ENCODE measurements at places on chromosomes 3 and 15.

DNA sequence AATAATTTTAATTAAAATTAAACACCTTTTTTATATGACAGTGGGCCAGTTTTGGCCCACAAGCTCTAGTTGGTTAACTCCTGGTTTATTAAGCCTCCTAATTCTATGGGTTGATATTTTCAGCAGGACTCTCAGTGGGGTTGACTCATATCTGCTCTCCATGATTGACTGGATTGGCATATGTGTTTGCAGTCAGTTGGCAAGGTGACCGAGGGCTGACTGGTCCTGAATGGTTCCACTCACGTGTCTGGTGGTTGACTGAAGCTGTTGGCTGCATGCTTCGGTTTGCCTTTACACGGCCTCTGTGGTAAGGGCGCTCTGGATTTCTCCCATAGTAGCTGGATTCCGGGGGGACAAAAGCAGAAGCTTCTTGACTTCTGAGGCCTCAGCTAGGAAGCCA lies 65.3 kb upstream of the ZNF280D start:
- no peak for DNase-seq

GRCh38 chr3:60262546-60262945 lies 988.7 kb downstream of the FHIT start:
- DNase-seq, result no peak

GRCh38 chr3:181630853-181631252 lies 80.9 kb upstream of the SOX2 start:
- DNase-seq, result no peak

DNA sequence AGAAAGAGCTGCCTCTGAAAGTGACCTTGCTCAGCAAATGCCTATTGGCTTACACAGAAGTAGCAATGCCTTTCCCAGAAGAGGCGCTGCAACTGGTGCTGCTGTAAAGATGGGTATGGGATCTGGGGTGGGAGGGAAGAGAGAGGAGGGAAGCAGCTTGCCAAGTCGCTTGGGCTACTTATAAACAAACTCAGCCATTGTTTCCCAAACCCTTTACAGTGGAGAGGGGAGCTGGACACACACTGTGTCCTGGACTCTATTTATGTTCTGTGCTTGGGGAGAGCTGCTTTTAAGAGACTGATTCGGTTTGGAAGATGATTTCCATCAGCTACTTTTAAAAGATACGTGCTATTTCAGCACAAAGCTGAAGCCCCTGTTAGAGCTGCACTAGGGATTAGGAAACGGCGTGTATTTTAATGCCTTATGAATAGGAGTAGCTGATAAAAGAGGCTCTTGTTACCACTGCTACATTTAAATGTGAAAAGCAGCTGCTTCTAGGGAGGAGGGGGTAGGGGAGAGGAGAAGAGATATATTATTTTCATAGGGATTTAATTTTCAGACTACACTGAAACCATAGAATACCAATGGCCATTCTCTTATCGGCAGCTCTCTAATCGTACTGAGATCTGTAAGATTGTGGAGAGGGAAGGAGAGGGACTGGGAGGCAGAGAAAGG lies 440.6 kb downstream of the MCTP2 start:
- no peak for DNase-seq

DNA sequence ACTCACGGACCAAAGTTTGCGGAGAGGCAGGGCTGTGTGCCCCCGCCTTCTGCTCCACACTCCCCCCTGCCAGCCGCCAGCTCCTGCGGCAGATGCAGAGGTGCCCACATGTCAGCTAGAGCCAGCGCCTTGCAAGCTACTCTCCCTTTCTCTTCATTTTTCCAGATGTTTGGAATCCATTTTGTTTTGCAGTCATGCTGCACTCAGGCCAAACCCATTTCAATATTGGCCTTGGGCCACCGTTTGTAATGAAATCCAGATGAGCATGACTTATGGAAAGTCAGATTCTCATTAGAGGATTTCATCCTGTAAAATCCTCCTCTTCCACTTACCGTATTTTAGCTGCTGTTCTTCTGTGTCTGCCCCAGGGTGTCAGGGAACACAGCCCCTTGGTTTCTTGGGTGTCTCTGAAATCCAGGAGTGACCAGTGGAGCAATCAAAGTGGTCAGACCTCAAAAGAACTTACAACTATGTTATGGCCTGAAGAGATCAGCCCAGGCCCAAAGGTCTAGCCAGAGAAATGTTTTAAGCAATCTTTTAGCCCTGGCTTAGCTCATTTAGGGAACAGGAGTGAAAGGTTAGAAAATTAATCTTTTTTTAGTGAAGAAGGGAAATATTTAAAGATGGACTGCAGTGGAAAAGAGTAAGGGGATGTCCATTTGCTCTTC lies 65.8 kb downstream of the AAGAB start:
- DNase-seq, result no peak

- DNase-seq, result no peak
Observed at GRCh38 chr3:68089572-68090011, 435.2 kb upstream of the SUCLG2 start.

GRCh38 chr3:4284865-4285264 lies 18.3 kb upstream of the SETMAR start:
- no peak for DNase-seq

GRCh38 chr3:194339356-194339755 lies 11.8 kb downstream of the CPN2 start:
- no peak for DNase-seq

DNA sequence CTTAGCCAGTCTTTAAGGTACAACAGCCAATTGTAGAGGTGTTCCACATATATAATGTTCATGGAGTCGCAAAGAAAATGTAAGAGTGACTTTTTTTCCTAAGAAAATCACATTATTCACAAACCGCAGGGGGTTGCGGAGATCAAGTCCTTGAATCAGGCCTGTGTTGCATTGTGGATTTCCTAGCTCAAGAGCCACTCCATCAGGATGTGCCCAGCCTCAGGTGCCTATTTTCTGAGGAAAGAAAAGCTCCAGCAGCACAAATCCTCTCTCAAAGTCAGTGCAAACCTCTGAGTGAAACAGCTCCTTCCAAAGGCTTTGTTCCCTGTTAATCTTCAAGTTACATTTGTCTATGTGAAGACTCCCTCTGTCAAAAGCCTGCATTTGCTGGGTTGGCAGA lies 349.4 kb downstream of the CLSTN2 start:
- DNase-seq, result no peak

DNA sequence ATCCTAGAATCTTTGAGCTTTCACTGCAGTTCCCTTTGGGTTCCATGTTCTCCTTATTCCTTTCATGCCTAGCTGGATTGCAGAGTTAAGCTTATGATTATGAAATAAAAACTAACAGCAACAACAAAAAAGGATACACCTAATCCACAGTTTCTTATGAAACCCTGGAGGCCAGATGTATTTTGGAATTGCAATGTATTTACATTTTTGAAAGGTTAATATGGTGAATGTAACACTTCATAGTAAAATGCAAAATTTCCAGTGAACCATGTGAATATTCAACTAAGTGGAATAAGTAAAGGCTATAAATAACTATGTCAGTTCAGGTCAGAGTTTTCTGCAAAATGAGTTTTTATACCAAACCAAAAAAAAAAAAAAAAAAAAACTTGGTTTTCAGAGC lies 65.8 kb upstream of the FLNB start:
- DNase-seq, result no peak

DNA sequence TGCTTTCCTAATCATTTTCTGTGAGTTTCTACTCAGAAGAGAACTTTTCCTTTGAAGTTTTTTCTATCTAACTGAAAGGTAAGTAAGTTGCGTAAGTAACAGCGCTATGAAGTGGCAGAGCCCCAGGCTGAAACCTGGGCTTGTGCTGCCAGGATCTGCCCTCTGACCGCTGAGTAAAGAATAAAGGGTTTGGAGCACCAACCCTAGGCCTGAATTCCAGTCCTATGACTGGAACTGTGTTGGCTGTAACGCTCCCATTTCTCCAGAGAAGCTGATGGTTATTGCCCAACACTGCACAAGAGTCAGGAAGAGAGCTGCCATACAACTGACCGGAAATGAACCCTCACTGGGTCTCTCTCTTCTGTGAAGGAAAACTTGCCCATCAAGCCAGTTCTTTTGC lies 87.0 kb downstream of the FOXB1 start:
- DNase-seq, result no peak

DNA sequence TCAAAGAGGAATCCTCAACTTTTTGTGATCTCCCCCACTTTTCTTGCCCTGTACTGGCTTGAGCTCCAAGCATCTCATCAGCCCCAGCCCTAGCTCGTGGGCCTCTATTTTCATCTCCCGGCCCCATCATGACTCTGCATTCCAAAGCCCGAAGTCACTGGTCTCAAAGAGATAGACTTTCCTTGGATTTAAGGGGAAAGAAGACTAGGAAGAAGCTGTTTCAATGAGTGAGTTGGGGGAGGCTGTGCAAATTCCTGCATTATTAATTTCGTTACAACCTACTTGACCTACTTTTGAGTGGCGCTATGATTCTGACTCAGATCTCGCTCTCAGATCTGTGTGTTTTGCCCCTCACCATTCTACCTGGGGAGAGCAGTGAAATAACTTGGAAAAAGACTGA lies 266.6 kb upstream of the TBL1XR1 start:
- DNase-seq, result no peak

DNA sequence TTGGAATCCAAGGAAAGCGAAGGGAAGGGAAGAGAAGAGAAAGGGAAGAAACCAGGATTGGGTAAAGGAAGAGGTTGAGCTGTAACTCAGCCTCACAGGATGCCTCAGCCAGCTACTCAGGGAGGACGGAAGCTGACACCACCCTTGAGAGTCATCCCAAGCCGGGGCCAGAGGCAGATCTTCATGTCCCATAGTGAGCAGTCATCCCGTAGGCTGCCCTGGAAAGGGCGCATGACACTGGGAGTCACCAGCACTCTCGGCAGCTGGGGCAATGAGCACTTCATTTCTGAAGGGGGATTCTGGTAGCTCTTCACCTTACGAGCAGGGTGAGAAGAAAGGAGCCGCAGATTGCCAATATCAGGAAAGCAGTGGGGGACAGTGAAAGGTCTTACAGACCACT lies 60.1 kb upstream of the PCSK6 start:
- no peak for DNase-seq

GRCh38 chr3:181715571-181716340 lies 4.0 kb downstream of the SOX2 start:
- no peak for DNase-seq

All from NCI-H2081 treated with DMSO at 0.1 percent for 48 hours (cell line).